ENCODE measurements at places on chromosomes 6 and 20.

- DNase-seq, result no peak
Observed at GRCh38 chr6:125154118-125154760, 666 bp downstream of the TPD52L1 start.

GRCh38 chr20:19453410-19453809, 241.0 kb downstream of the SLC24A3 start:
- DNase-seq, result no peak

DNA sequence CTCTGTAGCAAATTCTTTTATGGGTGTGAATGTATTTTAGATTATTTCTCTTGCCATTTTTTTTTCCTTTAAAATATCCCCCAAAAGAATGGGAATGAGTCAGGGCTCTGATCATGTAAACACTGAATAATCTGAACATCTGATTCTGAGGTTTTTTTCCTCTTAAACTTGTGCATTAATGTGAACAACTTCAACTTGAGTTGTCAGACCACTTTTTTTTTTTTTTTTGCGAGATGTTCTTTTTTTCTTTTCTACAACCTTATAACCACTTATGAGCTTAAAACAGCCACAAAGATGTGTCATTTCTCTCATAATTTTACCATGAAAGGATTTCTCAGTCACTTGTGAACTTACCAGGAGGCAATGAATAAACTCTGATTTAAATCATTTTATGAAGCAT, 85.3 kb downstream of the TBC1D7 start:
- no peak for DNase-seq

GRCh38 chr6:165186041-165186440, 123.4 kb downstream of the C6orf118 start:
- no peak for DNase-seq

DNA sequence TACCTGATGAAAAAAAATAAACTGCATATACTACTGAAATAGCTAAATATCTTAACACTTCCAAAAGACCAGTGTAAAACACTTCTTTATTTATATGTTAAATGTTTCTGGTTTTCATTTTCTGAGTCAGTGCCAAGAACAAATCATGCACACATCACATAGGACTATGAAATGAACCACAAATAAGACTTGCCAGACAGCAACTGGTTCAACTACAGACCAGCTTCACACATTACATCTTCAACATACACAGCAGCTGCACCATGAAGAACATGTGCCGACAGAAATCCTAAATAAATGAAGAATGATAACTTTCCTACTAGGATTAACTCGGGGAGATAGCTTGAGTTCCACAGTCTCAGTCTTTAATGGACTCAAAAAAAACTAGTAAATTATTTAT, 168.3 kb upstream of the STXBP5 start:
- DNase-seq, result no peak

GRCh38 chr20:19952392-19952791, 64.8 kb upstream of the NAA20 start:
- DNase-seq, result no peak

DNA sequence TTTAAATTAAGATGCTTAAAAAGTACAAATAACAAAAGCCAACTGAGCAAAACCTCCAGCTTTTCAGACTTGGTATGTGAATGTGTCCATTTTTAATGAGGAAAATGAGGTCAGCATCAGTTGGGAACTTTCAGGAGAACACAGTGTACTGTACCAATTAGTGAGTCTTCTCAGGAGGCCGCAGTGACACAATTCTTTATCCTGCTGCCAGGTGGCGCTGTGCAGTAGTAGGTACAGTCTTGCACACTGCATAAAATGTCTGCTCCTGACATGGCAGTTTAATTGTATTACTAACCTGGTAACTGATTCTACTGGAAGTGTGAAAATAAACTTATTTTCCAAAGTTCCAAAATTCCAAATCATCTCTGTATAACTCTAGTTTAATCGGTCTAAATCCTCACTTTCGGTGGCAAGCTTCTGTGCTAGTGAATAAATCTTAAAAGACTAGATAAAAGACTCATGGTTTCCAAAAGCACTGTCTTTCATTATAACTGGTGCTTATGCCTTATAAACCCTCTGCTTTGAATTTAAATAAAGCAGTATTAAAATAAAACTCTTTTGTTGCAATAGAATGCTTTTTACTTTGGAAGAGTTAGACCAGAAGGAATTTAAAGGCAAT, 214.8 kb upstream of the MMS22L start:
- peak; percentile 63 for DNase-seq

DNA sequence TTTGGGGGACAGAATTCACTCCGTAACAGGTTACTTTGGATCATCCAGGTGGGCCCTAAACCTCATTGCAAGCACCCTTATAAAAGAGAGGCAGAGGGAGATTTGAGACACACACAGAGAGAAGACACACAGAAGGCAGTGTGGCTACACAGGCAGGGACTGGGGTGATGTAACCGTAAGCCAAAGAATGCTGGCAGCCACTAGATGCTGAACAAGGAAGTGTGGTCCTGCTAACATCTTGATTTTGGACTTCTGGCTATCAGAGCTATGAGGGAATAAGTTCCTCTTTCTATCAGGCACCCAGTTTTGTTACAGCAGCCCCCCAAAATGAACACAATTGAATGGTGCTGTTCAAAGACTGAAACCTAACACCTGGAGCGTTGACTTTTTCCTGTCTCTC, 191.3 kb upstream of the MYLIP start:
- no peak for DNase-seq

- no peak for DNase-seq
Observed at GRCh38 chr6:137676888-137677287, 182.7 kb upstream of the OLIG3 start.

DNA sequence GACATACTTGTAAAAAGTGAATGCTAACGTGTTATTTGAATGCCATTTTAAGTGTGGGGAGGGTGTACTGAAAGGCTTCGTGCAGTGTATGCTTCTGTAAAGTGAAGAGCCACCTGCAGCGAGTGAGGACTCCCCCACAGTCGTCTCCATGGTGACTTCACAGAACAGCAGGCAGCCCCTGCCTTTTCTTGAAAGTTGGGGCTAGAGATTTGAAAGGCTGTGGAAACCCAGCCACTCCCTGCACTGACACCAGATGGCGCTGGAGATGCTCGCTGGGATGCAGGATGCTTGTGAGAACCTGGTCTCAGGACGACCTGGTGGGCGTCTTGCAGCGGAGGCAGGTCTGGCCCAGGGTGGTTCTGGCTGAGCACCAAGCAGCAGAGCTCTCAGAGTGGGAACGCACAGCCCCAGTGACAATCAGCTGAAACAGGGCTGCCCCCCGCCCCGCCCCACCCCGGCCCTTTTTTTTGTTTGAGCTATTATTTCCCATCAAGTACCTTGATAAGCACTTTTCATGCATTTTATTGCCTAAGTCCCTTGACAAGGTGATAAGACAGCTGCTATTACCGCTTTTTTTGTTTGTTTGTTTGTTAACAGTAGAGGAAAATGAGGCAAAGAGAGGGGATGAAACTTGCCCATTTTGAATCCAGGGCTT, 150.3 kb downstream of the SYCP2 start:
- DNase-seq, result peak; percentile 10

DNA sequence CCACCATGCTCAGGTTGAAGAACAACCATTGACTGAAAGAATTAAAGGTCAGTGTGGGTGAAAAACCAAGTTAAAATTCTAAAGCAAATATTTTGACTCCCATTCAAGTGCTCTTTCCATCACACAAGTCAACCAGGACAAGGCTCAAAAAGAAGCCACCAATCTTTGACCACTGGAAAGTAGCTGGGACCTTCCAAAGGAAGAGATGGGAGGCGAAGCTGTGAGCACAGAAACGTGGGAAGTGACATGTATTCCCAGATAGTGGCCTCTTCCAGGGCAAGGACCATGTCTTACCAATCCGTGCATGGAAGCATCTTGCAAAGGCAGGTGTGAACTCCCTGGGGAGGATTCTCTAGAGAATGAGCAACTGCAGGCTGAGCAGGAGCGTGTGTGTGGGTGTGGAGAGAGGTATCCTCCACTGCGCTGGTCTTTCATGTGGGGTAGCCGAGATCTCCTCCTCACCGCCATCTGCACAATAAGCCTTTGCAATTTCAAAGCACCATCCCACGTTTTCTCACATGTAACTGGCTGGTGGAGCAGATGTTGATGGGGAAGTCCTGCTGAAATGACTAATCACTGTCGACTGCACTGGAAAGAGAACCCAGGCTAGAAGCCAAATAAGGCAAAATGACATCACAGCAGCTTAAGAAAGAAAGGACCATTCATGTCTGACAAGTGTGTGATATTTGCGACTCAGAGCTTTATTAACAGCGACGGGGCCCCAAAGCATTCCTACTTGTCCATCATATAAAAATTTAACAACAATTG, 189.4 kb upstream of the RREB1 start:
- DNase-seq, result peak; percentile 8

DNA sequence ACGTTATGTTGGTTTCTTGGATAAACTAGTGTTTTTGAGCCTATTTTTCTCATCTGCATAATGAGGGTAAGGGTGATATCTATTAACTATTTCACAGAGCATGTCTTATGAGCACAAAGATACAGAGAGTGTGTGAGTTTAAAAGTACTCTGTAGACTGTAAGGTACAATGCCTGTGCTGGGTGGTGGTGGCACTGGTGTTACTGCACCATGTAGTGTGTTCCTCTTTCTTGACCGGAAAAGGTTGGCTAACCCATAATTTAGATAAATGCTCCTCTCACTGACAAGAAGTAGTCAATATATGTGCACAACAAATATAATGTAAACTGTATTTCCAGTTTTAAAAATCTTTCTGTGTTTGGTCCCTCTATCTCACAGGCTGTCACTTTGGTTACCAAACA, 116.2 kb upstream of the MMS22L start:
- DNase-seq, result no peak

- peak; percentile 68 for DNase-seq
Observed at GRCh38 chr20:53547664-53548239, 45.9 kb downstream of the ZNF217 start.

GRCh38 chr20:31968291-31969126, 558 bp downstream of the XKR7 start:
- DNase-seq, result peak; percentile 69

DNA sequence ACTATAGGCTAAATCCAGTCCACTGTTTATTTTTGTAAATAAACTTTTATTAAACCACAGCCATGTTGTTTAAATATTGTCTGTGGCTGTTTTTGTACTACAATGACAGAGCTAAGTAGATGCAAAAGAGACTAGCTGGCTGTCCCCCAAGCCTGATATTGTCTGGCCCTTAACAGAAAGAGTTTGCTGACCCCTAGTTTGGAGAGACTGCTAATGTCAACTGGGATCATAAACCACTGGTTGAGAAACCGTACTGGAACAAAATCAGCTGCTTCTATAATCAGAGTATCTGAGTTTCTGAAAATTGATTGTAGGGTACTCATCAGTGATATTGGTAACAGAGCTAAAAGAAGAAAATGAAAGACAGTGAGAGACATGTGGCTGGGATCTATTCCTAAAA, 102.6 kb upstream of the FAM184A start:
- DNase-seq, result no peak

DNA sequence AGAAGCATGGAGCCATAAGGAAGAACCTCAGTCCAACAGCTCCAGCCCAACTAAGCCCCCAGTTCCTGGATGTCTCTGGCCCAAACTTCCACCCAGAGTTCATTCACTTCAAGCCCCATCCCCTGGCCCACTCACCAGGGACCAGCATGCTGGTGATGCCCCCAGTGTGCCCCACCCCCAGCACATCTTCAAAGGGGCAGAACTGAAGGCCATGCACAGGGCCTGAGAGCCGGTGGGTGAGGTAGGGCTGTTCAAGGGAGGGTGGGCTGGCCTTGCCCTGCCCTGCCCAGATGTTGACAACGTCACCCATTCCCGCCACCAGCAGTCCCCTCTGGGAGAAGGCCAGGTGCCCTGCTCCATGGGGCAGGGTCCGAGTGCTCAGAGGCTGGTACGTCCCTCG, 3.6 kb downstream of the B3GALT4 start:
- DNase-seq, result no peak

GRCh38 chr6:79241228-79241627, 6.7 kb upstream of the HMGN3 start:
- no peak for DNase-seq

DNA sequence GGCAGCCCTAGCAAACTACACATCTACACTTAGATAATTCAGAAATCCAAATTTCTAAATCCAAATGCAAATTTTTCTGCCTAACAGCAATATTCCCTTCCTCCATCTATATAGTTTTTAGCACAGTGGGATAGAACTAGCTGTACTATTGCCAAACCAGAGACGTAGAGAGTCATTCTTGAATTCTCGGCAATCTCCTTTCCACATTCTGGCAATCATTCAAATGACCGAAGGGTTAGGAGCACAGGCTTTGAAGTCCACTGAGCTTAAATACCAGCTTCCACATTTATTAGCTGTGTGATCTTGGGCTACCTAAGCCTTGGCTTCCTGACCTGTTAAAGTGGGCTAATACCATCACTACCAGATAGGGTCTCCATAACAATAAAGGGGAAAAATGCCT, 3.1 kb upstream of the RPS12 start:
- DNase-seq, result no peak

GRCh38 chr6:89298680-89299465, 16.2 kb downstream of the GABRR2 start:
- DNase-seq, result peak; percentile 26

- DNase-seq, result no peak
Observed at GRCh38 chr6:95848717-95849116, 167.1 kb upstream of the FUT9 start.

GRCh38 chr20:23245553-23246181, 104.9 kb upstream of the NXT1 start:
- peak; percentile 77 for DNase-seq

GRCh38 chr6:11323666-11324452, 91.4 kb upstream of the NEDD9 start:
- no peak for DNase-seq

DNA sequence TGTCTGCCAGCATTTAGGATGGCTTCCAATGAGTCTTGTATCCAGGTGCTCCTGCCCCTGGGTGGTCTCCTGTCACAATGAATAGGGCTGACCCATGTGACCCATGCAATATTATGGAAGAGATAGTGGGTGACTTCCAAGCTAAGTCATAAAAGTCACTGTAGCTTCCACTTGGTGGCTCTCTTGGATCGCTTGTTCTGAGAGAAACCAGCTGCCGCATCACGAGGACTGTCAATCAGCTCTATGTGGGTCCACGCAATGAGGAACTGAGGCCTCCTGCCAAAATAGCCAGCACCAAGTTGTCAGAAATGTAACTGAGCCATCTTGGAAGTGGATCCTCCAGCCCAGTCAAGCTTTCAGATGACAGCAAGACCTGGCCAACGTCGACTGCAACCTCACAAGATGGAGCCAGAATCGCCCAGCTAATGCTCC, 14.9 kb upstream of the MATN4 start:
- DNase-seq, result peak; percentile 41

GRCh38 chr6:49898904-49899566, 32.7 kb upstream of the CRISP1 start:
- no peak for DNase-seq

GRCh38 chr20:8812817-8813216, 256.1 kb upstream of the PLCB4 start:
- DNase-seq, result peak; percentile 86

- DNase-seq, result peak; percentile 5
Observed at GRCh38 chr6:170584954-170585498, 589 bp upstream of the PDCD2 start.

Measured in endothelial cell of umbilical vein (primary cell).